RCC 7860 (cell line): ENCODE measurements at places on chromosomes 4 and X.

- no peak for DNase-seq
These were observed 63.9 kb downstream of the IL1RAPL1 start for GRCh38 chrX:28651186-28651585.

DNA sequence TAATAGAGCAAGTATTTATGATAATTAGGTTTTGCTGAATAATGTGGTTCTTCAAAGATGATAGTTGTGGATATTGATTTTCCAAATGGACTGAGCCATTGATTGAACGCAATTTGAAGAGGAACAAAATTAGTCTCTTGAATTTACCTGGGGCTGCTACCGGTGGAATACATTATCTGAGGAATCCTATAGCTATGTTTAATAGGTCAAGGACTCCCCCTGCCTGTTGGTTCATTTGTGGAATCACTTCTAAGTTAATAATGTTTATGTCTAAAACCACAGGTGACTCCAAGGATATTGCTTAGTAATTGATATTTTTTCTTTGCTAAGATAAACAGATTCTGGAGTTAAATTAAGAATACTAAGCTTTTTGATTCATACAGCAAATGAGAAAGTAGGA lies 576.0 kb upstream of the PABPC4L start:
- DNase-seq: no peak

GRCh38 chr4:158912390-158912789 lies 143.6 kb downstream of the FNIP2 start:
- DNase-seq: no peak

- no peak for DNase-seq
These were observed 80.3 kb upstream of the LSM6 start for GRCh38 chr4:146095091-146095690.

GRCh38 chrX:47900833-47901232 lies 64.1 kb downstream of the ZNF81 start:
- DNase-seq: no peak

GRCh38 chrX:88072339-88073030 lies 554.9 kb downstream of the KLHL4 start:
- no peak for DNase-seq

DNA sequence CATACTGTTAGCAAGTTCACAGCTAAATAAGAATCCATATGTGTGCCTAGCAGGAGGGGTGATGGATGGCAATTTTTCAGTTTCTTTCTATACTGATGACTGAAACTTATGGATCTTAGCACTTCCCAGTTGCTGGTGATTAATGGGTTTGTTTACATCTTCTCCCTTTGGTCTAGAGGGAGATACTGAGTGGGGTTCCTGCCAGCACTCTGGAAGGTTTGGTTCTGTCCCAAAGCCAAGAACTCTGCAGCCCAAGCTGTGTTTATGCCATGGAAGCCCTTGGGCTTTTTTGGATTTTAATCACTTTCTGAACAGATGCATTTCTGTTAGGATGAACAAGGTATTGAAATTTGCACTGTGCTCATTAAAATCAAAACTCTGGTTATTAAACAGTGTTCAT lies 43.5 kb downstream of the DDIT4L start:
- DNase-seq: no peak

GRCh38 chr4:86357608-86358007 lies 2.2 kb downstream of the MAPK10 start:
- DNase-seq: no peak

DNA sequence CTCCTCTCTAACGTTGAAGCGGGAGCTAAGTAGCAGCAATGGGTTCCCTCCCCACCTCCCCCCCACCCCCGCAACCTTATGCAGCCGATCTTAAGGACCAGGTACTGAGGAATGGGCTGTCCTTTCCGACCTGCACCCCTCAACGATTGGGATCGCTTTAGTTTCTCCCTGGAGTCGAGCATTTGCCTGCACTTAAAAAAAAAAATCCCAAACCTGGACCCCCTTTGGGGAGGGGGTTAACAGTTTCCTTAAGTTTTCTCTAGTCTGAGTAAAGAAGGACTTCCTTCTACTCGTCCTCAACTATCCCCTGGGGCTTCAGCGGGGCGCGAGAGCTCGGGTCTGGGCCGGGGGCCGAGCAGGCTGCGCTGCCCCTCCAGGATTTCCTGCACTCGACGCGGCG lies 25.7 kb upstream of the BCORL1 start:
- no peak for DNase-seq

DNA sequence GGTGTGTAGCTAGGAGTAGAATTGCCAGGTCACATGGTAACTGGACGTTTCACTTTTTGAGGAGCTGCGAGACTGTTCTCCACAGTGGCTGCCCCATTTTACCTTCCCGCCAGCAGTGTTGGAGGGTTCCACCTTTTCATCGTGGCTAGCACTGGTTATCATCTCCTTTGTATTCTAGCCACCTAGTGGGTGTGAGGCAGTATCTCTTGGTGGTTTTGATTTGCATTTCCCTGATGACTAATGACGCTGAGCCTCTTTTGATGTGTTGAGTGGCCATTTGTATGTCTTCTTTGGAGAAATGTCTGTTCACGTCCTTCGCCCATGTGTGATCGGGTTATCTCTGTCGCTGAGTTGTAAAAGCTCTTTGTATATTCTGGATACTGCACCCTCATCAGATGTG lies 10.6 kb downstream of the ABCD1 start:
- DNase-seq: no peak

DNA sequence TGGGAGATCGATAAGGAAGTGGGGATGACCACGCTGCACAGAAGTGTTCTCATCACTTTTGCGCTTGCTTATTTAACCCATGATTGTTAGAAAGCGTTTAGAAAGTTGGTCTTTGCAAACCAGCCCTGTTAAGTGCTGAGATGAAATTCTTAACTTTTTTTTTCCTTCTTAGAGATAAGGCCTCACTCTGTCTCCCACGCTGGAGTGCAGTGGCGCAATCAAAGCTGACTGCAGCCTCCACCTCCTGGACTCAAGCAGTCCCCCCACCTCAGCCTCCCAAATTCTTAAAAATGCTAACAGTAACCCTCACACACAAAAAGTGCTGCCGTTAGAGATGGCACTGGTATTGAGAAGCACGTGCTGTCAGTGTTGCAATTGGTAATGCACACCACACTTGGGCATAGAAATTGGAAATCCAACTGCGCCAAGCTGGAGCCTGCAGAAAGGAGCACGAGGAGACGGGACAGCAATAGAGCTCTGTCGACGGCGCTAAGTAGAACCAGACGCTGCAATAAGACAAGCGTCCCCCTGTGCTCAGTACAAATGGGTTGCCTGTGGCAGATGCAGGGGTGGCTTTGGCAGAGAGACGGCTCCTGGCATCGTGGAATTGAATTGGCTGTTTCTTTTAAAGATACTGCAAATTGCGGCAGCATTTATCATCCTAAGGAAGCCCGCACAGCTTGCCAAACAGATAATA lies 113.4 kb downstream of the TBL1X start:
- DNase-seq: no peak

DNA sequence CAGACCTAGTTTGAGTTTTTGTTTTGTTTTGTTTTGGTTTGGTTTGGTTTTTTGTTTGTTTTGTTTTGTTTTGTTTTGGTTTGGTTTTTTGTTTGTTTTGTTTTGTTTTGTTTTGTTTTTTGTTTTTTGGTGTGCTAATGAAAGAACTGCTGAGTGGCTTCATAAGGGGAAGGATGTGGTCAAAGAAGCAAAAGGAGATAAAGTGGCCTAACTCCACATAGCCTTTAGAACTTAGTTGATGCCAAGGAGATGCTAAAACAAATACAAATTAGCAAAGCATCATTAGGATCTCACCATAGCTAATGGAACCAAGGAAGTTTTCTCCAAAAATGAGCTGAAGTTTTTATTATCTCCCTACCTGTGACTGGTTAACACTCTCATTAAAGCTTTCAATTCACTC lies 44.6 kb upstream of the TMEM164 start:
- no peak for DNase-seq

DNA sequence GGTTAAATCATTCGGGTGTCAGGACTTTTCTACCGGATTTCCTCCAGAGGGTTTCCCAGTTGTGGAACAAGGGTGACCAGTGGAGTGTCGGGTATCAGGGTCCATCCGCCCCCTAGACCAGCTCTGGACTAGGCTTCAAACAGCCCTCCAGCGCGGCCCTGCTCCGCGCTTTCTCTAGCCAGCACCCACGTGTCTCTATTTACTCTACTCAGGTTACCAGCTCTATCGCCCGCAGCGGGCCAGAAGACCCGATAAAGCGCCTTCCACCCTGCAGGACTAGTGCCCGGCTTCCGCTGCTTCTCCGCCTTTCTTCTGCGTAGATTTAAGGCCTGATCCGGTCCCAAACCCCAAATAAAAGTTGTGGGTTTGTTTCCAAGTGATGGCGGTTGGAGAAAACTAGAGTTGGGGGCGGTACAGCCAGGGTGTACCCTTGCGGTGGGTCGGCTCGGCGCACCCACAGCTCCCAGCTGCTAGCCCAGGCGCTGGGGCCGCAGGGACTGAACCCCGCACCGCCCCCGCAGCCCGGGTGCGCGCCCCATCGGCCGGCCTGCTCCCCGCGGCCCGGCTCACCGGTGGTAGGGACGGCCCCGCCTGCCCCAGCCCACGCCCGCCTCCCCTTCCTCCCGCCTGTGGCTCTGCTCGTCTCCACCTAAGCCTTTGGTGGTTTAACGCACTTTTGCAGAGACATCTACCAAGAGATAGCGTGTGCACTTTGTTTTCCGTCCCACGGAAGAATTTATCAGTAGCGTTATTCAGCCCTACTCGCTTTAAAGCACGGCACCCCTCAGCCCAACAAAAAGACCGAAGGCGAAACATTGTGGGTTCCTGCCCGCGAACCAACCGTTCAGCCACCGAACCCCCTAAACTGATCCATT lies 2.1 kb downstream of the LEF1 start:
- DNase-seq: no peak

DNA sequence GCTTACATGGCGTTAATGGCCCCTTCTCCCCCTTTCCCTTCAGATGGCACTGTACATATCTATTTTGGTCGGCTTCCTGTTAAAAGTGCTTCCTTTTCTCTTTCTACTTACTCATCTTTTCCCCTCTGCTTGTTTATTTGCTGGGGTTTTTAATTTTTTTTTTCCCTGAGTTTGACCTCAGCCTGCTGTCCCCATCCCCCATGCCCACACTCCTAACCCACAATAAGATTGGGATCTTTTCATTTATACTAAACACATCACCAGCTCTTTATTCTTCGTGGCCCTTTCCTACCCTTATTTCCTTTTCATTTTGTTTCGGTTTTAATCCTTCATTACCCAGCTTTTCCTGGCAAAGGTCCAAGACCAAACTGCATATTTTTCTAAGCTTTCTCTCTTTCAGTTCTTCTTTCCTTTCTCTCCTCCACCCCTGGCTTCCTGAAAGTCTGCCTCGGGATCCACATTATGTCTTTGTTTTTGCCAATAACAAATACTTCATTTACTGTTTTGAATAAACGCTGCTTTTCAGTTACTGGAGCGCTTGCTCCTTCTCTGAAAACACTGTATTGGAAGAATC lies 152.0 kb upstream of the USP9X start:
- no peak for DNase-seq

- DNase-seq: no peak
These were observed 111.1 kb downstream of the HMX1 start for GRCh38 chr4:8760561-8760960.

DNA sequence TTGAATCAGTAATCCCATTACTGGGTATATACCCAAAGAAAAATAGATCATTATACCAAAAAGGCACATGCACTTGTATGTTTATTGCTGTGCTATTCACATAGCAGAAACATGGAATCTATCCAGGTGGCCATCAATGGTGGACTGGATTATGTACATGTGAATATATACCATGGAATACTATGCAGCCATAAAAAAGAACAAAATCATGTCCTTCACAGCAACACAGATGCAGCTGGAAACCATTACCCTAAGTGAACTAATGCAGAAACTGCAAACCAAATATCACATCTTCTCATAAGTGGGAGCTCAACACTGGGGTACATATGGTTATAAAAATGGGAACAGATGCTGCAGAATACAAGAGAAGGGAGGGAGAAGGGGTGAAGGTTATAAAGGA lies 110.7 kb downstream of the ABCB7 start:
- no peak for DNase-seq

- no peak for DNase-seq
These were observed 155.7 kb downstream of the RELL1 start for GRCh38 chr4:37530451-37530850.

GRCh38 chr4:37652747-37653527 lies 33.2 kb downstream of the RELL1 start:
- no peak for DNase-seq

GRCh38 chr4:71382900-71383560 lies 44.2 kb downstream of the SLC4A4 start:
- DNase-seq: peak; percentile 59

DNA sequence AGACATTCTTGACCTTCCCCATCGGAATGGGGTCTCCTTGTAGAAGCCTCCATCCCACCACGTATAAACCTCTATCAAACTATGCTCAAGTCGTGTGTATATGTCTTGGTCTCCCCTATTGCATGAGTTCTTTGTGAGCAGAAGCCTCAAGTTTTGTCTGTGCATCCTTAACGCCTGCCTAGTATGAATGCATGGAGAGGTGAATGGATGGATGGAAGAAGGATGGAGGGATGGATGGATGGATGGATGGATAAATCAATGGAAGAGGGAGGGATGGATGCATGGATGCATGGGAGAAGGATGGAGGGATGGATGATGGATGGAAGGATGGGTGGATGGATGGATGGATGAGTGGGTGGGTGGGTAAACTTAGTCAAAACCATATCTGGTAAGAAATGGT lies 17.0 kb upstream of the CCKAR start:
- DNase-seq: no peak

DNA sequence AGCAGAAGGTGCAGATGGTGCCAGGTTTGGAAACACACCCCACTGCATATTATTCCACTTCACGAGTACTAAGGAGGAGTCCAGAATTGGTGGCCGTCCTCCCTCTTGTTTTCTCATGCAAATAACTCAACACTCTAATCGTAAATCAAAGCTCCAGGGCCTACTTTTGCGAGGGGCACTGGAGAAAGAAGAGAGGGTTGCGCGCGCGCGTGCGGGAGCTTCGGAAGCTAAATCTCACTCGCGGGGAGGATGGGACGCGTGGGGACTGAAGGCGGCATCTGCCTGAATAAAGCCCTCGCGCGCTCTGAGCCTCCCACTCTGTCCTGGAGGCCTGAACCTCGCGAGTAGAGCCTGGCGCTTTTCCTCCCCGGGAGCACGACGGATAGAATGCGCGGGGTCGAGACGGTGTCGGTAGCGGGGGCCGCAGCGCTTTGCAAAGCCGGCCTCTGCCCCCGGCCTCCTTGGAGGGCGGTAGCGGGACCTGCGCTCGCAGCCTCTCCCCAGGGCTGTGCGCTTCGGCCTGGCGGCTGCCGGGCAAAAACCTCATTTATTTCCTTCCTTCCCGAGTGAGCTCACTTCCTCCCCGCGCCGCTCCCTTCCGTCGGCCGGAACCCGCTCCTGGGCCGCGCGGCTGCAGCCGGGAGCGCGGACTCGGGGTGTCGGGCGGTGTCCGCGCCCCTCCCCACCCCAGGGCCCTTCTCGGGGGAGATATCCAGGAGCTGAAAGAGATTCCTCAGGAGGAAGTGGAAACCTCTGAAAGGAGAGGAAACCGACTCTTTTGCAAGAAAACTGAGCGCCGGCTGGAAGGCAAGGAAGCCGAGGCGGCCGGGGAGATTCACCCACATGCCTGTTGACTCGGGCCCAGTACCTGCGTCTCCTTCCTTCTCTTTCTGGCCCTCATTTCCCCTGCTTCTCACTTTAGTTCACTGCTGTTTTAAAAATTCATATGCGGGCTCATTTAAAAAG lies 20.7 kb downstream of the HAND2 start:
- DNase-seq: no peak

- DNase-seq: no peak
These were observed 501.2 kb upstream of the INTU start for GRCh38 chr4:127131527-127131926.

GRCh38 chrX:111837197-111837596 lies 38.8 kb upstream of the TRPC5OS start:
- no peak for DNase-seq
